ENCODE measurements at places on chromosomes 1 and 21. TPM values are rescaled to one million over a fixed set of nuclear protein-coding genes. Genes with fewer than 3 reads are reported as not detected.

Gene UTS2
- 0.61 TPM for total RNA-seq

GRCh38 chr1:109425391-109426280, 612 bp downstream of the PSMA5 start:
- DNase-seq, result peak; percentile 73

DNA sequence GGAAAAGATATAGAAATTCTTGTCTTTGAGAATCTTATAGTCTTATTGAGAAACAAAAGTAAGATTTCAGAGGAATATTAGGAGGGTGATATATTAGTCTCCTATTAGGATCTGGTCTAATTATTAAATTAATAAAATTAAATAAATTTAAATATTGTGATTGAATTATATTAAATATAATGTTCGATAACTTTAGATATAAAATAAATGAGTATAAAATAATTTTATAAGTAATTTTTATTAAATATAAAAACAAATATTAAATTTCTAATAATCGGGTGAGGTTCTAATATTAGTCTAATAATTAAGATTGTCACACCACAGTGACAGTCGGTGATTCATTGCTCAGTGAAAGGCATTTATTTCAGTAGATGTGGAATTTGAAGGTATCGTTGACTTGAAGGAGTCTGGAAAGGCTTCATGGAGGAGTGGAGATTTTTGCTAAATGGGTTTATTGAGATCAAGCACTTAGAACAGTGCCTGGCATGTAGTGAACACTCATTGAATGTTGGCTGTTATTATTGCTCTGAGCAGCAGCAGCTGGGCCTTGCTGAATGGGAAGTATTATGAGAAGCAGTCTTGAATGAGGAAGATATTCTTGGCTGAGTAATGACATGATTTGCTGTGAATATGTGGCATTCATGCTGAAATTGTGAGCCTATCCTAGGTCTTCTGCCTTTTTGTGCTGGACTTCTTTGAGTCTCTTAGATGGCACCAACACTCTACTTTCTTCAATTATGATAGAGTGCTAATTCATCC, 74.6 kb downstream of the USP25 start:
- DNase-seq, result no peak

GRCh38 chr1:24369801-24370200, 43.8 kb downstream of the STPG1 start:
- DNase-seq, result no peak

- no peak for DNase-seq
These were observed 85.2 kb upstream of the TRABD2B start for GRCh38 chr1:48082271-48082962.

DNA sequence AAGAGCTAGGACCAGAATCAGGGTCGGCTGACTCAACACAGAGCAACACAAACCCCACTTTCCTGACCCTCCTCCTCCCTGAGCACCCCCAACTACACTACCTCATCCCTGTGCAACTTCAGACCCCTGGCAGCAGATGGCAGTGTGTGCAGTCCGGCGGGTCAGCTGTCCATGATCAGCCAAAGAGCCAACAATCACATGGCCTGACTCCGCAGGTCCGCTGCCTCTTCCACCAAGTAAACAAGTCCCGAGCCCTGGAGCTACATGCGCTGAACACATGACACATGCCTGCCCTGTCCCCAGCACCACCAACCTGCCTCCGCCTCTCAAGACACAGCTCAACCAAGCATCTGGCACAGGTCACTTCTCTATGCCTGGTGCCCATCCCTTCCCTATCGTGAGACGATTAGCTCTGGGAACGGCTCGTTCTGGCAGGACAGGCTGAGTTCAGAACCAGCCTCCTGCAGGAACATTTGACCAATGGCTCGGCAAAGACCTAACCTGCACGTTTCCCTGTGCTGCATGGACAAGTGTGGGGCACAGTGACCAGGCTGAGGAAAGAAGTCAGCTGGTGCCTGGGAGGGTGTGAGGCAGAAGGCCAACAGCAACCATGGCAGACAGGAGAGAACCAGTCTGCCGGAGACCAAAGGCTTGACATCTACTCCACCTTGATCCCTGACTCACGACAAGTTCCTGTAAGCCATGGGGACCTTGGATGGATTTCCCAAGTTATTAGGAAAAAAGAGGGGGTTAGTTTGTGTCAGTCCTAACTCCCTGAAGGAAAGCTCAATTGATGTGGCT, 60.3 kb downstream of the CD46 start:
- no peak for DNase-seq

Gene RAB13
- 0.47 TPM for total RNA-seq

GRCh38 chr1:48175116-48175515, 47.4 kb upstream of the SLC5A9 start:
- DNase-seq, result no peak

Gene DEGS1
- 58.5 TPM for total RNA-seq

DNA sequence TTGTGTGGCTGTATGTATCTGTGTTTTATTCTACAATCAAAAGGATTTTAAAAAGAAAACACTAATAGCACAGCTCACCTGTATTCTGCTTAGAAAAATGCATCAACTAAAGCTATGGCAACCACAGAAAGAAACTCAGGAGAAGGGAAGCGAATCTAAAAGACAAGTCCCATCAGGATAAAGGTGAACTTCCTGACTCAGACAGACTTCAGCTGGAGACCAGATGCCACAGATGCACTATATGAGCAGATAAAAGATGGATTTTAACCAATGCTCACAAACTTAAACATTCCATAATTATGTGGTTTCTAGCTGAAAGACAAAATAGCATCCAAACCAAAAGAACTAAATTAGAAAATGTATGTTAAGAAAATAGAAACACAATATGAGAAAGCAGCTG, 231.0 kb downstream of the RERE start:
- no peak for DNase-seq

DNA sequence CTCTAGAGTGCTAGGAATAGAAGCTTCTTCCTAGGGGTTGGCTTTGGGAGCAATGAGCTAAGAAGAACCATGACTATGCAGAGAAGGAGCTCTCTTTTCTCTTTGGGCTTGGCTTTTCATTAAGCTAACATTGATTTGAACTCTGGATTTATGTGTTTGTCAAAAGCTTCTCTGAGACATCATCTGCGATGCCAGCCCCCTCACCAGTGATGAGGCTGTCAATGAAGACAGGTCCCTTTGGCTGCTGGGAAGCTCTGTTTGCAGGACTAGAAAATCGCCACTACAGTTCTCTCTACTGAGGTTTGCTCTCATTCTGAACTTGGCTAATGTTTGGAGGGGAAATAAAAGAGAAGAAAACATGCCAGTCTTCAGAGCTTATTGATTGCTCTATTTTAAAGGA, 185.0 kb downstream of the PCP4 start:
- no peak for DNase-seq

- DNase-seq, result no peak
These were observed 325.1 kb downstream of the HHAT start for GRCh38 chr1:210653771-210654170.

- no peak for DNase-seq
These were observed 458.0 kb upstream of the VAMP3 start for GRCh38 chr1:7313081-7313546.

DNA sequence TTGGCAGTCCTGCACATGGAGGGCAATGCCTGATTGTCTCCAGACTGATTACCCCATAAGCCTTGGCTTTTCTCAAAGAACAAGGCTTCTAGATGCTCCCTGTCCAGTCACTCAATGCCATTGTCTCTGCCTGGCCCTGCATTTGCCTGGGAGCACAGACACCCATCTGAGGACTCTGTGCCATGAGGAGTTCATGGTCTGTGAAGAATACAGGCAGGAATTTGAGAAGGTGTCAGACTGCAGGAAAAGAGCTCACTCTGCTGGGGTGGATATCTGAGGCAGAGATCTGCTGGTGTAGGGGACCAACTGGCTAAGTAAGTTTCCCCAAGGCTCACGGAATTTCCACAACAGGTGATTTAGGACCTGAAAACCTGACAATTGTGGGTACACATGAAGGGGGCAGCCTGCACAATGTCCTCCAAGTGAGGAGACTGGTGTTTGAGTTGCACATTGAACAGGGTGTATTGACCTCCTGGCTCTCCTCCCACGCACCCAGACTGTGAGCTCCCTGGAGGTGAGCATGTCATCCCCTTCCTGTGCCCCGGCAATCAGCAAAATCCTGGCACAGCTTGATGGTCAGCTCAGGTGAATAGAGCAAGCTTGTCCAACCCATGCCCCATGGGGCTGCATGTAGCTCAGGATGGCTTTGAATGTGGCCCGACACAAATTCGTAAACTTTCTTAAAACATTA, 829 bp downstream of the CYP4A22 start:
- no peak for DNase-seq

DNA sequence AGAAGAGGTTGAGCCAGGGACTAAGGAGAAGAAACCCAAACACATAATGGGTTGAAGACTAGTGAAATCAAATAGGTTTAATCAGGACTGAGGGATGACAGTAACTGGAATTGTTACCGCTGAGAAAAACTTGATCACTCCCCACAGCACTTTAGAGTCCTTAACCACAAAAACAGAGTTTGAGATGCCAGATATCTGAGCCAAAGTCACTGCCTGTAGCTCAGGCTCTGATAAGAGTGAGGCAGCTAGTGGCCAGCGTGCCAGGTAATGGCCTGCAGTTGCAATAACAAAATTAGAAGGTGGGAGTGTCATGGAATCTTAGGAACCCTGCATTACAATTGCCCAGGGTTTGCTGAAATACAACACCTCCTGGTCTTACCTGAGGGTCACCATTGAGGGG, 48.0 kb downstream of the PRKAB2 start:
- DNase-seq, result no peak

Gene ANKRD65
- not detected for total RNA-seq

- no peak for DNase-seq
These were observed 282.6 kb upstream of the VAMP3 start for GRCh38 chr1:7488475-7488842.

Gene GJC2
- 0.61 TPM for total RNA-seq

Gene PPFIA4
- 1.4 TPM for total RNA-seq

Gene FAM72B
- not detected for total RNA-seq

DNA sequence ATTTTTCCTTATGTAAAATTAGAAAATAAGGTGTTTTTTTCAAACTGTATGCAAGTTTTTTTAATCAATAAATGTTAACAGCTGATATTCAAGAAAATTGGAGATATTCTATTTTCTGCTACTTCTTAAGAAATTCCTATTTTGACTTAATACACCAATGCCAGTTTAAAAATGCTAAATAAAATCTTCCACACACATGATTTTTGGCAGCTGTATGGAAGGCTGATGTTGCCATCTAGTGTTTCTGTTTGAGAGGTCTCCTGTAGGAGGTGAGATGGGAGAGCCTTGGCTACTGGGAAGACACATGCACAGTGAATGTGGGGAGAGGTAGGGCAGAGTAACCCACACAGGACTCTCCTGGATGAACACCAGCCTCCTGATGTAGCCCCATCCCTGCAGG, 29.2 kb upstream of the OR2B11 start:
- peak; percentile 54 for DNase-seq

Gene LCE1E
- total RNA-seq, result not detected

Gene MATN1
- total RNA-seq, result not detected

Gene OR2L2
- 0.17 TPM for total RNA-seq

GRCh38 chr1:45443580-45444446, 47.1 kb downstream of the TESK2 start:
- DNase-seq, result no peak

GRCh38 chr21:43846430-43846829, 18.6 kb upstream of the AGPAT3 start:
- no peak for DNase-seq

DNA sequence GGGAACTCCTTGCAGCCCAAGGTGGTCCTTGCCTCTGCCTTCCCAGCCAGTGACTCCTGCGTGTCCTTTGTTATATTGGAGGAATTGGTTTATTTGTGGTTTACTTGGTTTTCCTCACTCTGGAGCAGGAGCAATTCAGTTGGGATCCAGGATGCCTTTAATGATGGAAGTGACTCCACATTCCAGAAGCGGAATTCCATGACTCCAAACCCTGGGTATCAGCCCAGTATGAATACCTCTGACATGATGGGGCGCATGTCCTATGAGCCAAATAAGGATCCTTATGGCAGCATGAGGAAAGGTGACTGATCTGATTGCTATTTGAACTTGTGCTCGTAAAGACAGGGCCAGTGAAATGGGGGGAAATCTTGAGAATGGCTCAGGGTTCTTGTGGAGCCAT, 15.1 kb upstream of the PIGV start:
- no peak for DNase-seq

GRCh38 chr1:200351826-200352549, 57.8 kb downstream of the ZNF281 start:
- peak; percentile 51 for DNase-seq

DNA sequence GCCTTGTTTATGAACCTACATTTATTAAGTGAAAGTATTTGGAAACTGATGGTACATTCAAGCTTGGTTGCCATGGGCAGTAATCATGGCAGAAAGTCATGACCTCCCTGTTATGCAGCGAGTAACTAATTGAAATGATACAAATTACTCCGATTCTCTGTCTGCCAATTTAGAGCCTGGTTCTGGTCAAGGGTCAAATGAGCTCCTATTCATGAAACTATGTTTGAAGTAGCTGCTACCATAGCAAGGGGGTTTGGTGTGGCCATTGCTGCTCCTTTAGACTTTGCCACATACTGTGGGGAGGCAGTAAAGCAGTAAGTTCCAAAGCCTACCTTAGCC, 187.2 kb upstream of the FOXD3 start:
- DNase-seq, result no peak

Gene CLCA2
- not detected for total RNA-seq

Data from CD4-positive, alpha-beta memory T cell (primary cell).